ENCODE measurements at places on chromosomes 3 and 15.

GRCh38 chr3:128348805-128349531, 117.7 kb downstream of the DNAJB8 start:
- DNase-seq = no peak

- no peak for DNase-seq
These were observed 59.1 kb downstream of the DRD3 start for GRCh38 chr3:114119776-114120175.

GRCh38 chr15:45393851-45394250, 15.5 kb upstream of the GATM start:
- no peak for DNase-seq

DNA sequence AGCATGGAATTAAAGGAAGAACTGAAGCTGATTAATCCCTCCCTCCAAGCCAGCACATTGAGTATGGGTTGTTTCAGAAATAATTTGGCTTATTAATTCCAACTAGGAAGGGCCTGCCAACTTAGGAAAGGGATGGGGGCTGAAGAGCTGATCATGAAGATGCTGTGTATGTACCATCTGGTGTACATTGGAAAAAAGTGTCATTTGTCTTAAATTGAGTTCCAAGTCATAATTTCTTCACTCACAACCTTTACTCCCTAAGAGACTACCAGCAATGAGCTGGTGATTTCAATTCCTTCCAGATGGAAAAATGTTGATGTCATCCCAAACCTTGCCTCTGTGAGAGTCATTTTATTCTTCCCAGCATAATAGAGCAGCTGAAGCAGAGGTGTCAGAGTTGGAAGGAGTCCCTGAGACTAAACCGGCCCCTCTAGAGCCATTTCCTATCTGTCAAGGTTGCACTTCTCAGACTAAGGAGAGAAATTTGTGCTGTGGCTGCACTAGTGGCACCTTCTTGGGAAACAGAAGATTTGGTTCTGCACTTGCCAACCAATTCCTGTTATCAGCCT, 79.4 kb downstream of the GTPBP8 start:
- no peak for DNase-seq

GRCh38 chr15:56208185-56208584, 35.5 kb downstream of the RFX7 start:
- DNase-seq = no peak

- no peak for DNase-seq
These were observed 75.9 kb downstream of the STRIT1 start for GRCh38 chr3:155217591-155217990.

All from activated CD4-positive, alpha-beta memory T cell treated with anti-CD3 and anti-CD28 coated beads, Interleukin-2, amount 10 ng/mL, durations not matched to agents 7 days and 5 days (primary cell).